Nasal cavity respiratory epithelium epithelial cell of viscerocranial mucosa (primary cell): ENCODE measurements at places on chromosomes 6 and 20. TPM values are rescaled to one million over a fixed set of nuclear protein-coding genes. Genes with fewer than 3 reads are reported as not detected.

Gene PI16
- not detected in 2 replicates for total RNA-seq

Gene OLIG3
- total RNA-seq: not detected in 2 replicates

Gene CFB
- total RNA-seq: 1.7 and 11.2 TPM in 2 replicates

Gene ACTL10
- total RNA-seq: 1.4 and 1.7 TPM in 2 replicates

Gene CLPSL1
- total RNA-seq: not detected in 2 replicates

Gene SLC52A3
- 0.34 and 3.5 TPM in 2 replicates for total RNA-seq

Gene EPB41L2
- 5.1 and 6.5 TPM in 2 replicates for total RNA-seq

Gene MROH8
- under 0.01 and 0.43 TPM in 2 replicates for total RNA-seq

Gene CST9L
- total RNA-seq: not detected in 2 replicates

Gene TRIM15
- not detected in 2 replicates for total RNA-seq

Gene SYNDIG1
- 0.07 TPM in 1 of 2 replicates, not detected in the other for total RNA-seq

Gene PGC
- not detected in 2 replicates for total RNA-seq

Gene MAN1A1
- 5.5 and 22.8 TPM in 2 replicates for total RNA-seq

Gene ZBTB24
- 8.2 and 11.2 TPM in 2 replicates for total RNA-seq

Gene FNDC11
- total RNA-seq: 0.43 and 0.68 TPM in 2 replicates

Gene SSR1
- 71.4 and 137 TPM in 2 replicates for total RNA-seq

Gene PTGIS
- total RNA-seq: not detected in 2 replicates

Gene IL17A
- total RNA-seq: not detected in 2 replicates

Gene CALHM4
- total RNA-seq: not detected in 2 replicates

Gene CSNK2B
- total RNA-seq: 48.2 and 76.9 TPM in 2 replicates

Gene ETV7
- under 0.01 and 0.36 TPM in 2 replicates for total RNA-seq

Gene PTK6
- 35.2 and 51.9 TPM in 2 replicates for total RNA-seq

Gene RAB5IF
- 112 and 136 TPM in 2 replicates for total RNA-seq
